ENCODE measurements at places on chromosomes 16 and 17.
A peak's percentile ranks its signal among the peaks of the same experiment; 100 is the strongest.

DNA sequence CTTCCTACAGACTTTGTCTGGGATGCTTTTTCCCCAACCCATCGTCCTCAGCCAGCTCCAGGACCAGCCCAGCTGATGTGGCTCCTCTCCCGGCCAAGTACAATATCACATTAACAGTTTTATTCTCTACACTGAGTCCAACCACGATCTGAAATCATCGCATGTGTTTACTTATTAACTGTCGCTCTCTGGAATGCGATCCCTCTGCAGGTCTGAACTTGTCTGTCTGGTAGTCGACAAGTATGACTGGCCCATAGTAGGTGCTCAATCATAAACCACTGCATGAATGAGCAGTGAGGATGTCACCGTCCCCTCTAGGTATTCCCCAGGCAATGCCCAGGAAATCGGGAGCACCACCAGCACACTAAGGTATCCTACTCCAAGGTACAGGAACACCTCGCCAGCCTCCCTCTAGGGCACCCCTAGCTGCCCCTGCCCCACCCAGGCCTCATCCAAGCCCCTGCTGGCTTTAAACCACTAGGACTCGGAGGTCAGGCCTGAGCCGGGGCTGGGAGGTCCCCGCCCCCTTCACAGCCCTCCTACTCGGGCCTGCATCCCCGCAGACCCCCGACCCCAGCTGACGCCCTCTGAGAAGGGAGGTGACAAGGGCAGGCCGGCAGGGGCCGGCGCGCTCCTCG, 27.7 kb downstream of the RTN4RL1 start:
- no peak for DNase-seq

DNA sequence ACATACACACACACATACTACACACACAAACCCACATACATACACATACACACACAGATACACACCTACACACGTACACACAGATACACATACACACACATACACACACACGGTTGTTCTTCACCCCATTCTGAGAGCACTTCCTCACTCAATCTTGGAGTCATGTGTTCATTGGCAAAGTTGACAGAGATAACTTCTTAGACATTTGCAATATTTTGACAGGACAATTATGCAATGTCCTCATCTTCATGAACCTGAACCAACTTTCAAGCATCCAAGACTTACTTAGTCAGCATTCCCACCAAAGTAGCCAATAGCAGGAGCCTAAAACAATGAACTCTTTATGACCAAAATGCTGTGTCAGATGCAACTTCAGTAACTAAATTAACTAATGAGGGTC, 77.1 kb upstream of the DNAH17 start:
- DNase-seq: no peak

DNA sequence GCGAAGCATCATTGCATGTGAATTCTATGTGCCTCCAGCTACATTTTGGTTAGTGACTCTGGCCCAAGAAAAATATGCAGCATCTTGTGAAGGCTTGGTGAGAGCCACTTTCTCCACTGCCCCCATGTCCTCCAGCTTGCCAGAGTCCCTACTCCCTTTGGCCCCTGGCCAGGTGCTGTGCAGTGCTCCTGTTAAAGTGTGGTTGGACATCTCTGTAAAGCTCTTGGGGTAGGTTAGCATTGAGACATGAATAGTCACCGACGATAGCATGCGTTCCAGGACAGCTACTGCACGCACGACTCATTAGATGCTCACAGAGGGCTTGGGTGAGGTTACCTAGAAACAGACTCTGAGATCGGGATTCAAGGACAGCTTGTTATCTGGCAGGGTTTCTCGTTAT, 48.6 kb downstream of the FOXL1 start:
- DNase-seq: no peak

- no peak for DNase-seq
These were observed 7.1 kb downstream of the CORO7 start for GRCh38 chr16:4409081-4409932.

DNA sequence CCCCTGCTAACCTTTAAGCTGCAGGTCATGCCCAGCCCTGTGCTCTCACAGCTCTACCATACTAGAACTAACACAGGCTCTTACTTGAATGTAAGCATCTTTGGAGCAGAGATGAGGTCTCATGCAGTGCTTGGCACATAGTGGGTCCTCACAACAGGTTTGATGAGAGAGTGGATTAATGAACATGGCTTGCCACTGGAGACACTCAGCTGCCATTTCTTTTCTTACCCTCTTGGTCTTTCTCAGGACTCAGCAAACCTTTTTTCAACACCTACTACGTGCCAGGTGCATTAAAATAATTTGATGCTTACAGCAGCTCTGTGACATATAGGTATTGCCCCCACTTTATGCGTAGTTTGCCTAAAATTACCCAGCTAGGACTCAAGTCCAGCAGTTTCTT, 133.2 kb downstream of the MSI2 start:
- DNase-seq: no peak

DNA sequence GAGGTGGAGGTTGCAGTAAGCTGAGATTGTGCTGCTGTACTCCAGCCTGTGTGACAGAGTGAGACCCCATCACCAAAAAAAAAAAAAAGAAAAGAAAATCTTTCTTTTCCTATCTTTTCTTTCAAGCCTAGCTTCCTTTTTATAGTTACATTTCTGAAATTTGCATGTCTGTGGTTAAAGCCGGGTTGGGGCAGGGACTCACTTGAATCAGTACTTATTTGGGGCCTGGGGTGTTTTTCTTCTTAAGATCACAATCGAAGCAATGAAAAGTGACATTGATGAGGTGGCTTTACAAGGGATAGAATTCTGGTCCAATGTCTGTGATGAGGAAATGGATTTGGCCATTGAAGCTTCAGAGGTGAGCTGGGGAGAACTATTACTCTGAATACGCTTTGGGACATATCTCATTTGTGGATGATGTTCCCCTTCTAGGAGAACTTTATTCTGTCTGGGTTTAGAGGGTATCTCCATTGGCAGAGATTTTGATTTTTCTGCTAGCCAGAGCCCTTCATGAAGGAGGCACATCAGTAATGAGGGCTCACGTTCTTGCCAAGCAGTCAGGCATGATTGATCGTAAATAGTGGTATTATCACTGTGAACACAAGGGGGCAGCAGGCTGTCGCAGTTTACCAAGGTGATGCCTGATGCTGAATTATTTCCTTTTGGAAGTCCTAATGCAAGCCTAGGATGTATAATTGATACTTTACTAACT, 14.3 kb downstream of the KPNB1 start:
- DNase-seq: peak; percentile 35

GRCh38 chr17:73103641-73104335, 11.3 kb upstream of the SLC39A11 start:
- no peak for DNase-seq

- DNase-seq: no peak
These were observed 486 bp downstream of the SYT17 start for GRCh38 chr16:19168371-19169081.
